Uterus (tissue), 4 donors: ENCODE measurements at places on chromosomes 6 and 20.

DNA sequence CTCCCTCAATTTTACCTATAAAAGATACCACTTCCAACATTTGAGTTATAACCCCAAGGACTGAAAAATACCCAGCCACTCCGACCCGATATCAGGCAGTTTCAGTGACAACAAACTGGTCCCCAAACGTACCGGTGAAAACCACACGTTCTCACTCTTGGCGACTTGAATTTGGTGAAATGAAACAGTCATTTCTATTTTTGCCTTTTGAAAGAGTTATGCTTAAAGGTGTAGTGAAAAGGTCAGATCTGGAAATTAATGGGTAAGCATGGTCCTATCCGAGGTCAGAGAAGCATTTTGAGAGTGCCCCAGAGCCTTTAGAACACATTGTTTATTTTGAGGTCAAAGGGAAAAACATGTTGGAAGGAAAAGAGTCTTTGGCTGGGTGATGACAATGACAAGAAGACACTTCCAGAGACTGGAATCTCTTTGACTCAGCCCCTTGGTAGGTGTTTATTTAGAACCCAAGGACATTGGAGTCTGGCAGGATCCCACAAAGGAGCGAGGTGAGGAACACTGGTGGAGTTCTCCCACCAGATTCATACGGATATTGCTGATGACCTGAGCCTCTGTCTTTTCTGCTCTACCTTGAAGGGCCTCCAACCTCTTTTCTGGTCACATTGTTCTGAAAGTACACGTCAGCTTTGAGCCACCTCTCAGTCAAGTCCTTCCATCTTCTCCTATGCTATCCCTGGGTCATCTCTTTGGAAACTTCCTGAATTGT is 235.0 kb downstream of the GMPR start:
- no peak for DNase-seq

GRCh38 chr6:72856801-72857200 is 234.9 kb downstream of the KCNQ5 start:
- DNase-seq = no peak

GRCh38 chr6:35401514-35401913 is 50.6 kb upstream of the FANCE start:
- DNase-seq = no peak

- DNase-seq = peak; percentile 91
These were observed 72.4 kb downstream of the FGD2 start for GRCh38 chr6:37077905-37078296.

GRCh38 chr6:125307964-125308615 is 6.3 kb upstream of the HDDC2 start:
- DNase-seq = no peak
